ENCODE measurements at places on chromosomes 16 and 17. TPM values are rescaled to one million over a fixed set of nuclear protein-coding genes. Genes with fewer than 3 reads are reported as not detected.

- no peak overlapping the region for H3K27ac ChIP-seq
- no peak overlapping the region for H3K4me3 ChIP-seq
- no peaks in the 10 kb centered on the region for H3K36me3 ChIP-seq
Measured at GRCh38 chr17:51706093-51706492, 445.7 kb downstream of the UTP18 start.

- no peak overlapping the region for H3K27ac ChIP-seq
- H3K27me3 ChIP-seq, result no peaks in the 10 kb centered on the region
- H3K4me3 ChIP-seq, result no peak overlapping the region
Measured at GRCh38 chr17:78817123-78817522, 23.5 kb downstream of the USP36 start.

Gene CCL14
- not detected for total RNA-seq

Gene TBC1D26
- total RNA-seq, result not detected

Gene CHST6
- 0.09 TPM for total RNA-seq

DNA sequence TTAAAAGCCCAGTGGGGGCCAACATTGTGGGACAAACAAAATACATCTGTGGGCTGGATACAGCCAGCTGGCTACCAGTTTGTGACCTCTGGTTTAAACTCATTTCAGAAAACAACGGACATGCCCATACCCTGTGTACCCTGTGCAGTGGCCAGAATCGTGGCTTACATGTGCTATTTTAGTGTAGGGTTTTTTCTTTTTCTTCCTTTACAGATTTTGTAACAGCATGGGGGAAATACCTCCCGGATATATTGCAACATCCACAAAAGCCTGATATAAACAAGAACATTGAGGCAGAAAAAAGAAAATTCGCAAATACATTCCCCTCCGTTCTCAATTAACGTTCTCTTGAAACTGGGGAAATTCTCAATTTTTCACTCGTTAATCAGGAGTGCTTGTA, 7.3 kb downstream of the HS3ST4 start:
- H3K27ac ChIP-seq, result no peak overlapping the region
- no peak overlapping the region for H3K4me3 ChIP-seq
- peaks cover 8% of the 10 kb centered on the region for H3K27me3 ChIP-seq
- H3K36me3 ChIP-seq, result no peaks in the 10 kb centered on the region

- no peaks in the 10 kb centered on the region for H3K36me3 ChIP-seq
- H3K27ac ChIP-seq, result no peak overlapping the region
- no peaks in the 10 kb centered on the region for H3K4me1 ChIP-seq
- no peak overlapping the region for H3K4me3 ChIP-seq
Measured at GRCh38 chr17:28970879-28971278, 19.6 kb upstream of the PHF12 start.

- no peaks in the 10 kb centered on the region for H3K4me1 ChIP-seq
- no peak overlapping the region for H3K4me3 ChIP-seq
- no peaks in the 10 kb centered on the region for H3K27me3 ChIP-seq
- no peaks in the 10 kb centered on the region for H3K36me3 ChIP-seq
- no peak overlapping the region for H3K27ac ChIP-seq
- DNase-seq, result no peak
Measured at GRCh38 chr16:82612263-82612662, 14.5 kb upstream of the CDH13 start.

- H3K27ac ChIP-seq, result no peak overlapping the region
- H3K4me3 ChIP-seq, result no peak overlapping the region
- no peaks in the 10 kb centered on the region for H3K27me3 ChIP-seq
- DNase-seq, result no peak
- peaks cover 97% of the 10 kb centered on the region for H3K36me3 ChIP-seq
Measured at GRCh38 chr17:81563861-81564586, 11.9 kb upstream of the FAAP100 start.

DNA sequence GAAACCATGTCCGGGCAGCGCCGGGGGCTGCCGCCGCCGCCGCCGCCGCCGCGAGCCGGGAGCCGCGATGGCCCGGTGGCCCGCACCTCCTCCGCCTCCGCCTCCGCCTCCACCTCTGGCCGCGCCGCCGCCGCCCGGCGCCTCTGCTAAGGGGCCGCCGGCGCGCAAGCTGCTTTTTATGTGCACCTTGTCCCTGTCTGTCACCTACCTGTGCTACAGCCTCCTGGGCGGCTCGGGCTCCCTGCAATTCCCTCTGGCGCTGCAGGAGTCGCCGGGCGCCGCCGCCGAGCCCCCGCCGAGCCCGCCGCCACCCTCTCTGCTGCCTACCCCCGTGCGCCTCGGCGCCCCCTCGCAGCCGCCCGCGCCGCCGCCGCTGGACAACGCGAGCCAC, 587 bp downstream of the HS3ST4 start:
- H3K4me1 ChIP-seq, result no peaks in the 10 kb centered on the region
- H3K36me3 ChIP-seq, result no peaks in the 10 kb centered on the region
- H3K4me3 ChIP-seq, result no peak overlapping the region
- peaks cover 37% of the 10 kb centered on the region for H3K27me3 ChIP-seq
- H3K27ac ChIP-seq, result no peak overlapping the region

Gene EIF1
- total RNA-seq, result 965 TPM
